Kasumi-1 (cell line): ENCODE measurements at places on chromosomes 4 and X.

DNA sequence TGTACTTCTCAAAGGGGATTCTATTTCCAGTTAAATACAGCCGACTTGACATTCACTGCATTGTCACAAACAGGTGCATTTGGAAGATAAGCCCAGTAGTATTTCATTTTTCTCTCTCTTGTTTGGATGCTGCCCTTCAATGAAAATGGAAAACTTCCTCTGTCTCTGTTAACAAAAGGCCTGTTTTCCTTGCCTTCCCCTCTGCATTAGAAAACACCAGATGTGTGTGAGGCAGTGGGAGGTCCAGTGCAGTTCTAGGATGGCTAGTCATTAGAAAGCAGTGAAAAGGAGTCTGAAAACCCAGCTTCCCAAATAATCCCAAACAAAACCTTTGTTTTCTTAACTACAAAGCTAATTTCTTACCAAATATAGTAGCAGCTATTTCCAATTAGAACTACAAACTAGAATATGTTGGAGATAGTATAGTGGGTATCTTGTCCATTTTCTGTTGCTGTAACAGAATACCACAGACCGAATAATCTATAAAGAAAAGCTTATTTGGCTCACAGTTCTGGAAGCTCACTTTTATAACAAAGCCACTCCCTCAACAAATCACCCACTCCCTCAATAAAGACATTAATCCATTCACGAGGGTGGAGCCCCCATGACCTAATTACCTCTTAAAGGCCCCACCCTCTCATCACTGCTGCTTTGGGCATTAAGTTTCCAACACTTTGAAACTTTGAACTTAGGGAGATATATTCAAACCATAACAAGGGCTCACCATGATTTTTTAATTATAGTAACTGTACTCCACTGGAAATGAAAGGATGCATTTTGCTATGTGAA, 452.1 kb upstream of the RPS6KA3 start:
- no peak for DNase-seq

DNA sequence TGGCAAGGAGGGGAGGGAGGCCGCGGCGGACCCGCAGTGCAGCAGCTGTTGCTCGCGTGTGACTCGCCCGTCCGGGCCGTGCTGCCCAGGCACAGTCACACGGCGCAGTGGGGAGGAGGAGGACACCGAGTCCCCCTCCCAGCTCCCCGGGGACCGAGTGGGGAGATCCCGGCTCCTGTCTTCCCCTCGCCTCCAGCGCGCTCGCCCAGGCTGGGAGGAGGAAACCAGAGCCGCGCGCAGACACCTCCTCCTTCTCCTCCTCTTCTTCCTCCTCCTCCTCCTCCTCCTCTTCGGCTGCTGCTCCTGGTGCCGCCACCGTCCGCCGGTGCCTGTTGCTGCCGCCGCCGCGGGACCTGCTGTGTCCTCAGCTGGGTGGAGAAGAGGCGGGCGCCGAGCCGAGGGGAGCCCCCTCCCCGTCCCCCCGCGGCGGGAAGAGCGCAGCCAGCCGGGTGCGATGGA, at the start of gene TBC1D1:
Gene TBC1D1, plus strand, starts transcription at position 284 of the 459 bp plus-strand sequence. CDS start 11,012 bp downstream, outside the sequence.
- DNase-seq = peak; percentile 18

GRCh38 chrX:151796576-151796975, 62.0 kb downstream of the CNGA2 start:
- DNase-seq = no peak

- DNase-seq = no peak
These were observed 329.1 kb downstream of the FBXW7 start for GRCh38 chr4:152206646-152207377.

GRCh38 chr4:3681191-3681590, 85.0 kb upstream of the ADRA2C start:
- DNase-seq = no peak

- DNase-seq = no peak
These were observed 182.3 kb downstream of the BANK1 start for GRCh38 chr4:101972791-101973190.

DNA sequence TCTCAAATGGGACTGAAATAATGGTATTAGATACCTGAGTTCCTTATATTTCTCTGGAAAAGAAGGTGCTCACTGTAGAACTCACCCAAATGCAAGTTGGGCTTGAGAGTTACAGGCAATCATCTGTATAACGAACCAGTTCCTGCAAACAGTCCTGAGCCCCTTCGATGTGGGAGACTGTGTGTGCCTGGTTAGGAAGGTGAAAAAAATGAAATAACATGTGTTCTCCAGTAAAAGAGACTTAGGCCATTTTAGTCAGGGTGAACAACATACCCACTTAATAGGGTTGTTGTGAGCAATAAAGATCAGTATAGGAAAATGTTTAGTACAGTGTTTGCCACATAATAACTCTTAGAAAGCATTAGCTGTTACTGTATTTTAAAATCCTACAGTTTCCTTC, 23.4 kb downstream of the STIM2 start:
- DNase-seq = no peak

DNA sequence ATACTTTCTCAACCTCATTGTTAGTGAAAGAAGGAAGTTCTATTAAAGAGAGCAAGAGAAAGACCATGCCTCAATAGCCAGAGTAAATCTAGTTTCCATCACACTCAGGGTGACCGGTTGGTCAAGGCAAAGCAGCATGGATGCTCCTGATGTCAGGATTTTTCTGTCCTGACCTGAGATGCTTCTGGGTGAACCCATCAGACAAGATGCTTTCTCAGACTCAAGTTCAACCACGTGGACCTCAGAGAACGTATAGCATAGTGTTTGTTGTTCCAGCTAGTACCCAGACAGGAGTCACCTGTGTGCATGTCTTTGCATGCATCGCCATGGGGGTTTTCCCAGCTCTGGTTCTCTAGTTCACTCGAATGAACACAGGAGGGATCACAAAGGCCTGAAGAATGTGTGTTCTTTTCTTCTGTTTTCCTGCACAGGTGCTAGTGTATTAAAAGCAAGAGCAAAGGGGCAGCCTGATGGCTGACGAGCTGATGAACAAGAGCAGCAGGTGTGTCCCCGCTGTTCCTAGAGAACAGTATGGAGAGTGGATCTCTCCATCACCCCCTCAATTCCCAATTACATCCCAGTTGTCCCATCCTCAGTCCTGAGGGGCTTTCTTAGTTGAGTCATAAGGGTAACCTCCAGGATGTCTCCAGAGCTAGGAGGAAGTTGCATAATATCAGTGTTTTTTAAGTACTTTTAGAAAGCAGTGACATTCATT, 110.5 kb upstream of the ENPP6 start:
- peak; percentile 18 for DNase-seq

GRCh38 chrX:118239178-118239870, 106.6 kb upstream of the WDR44 start:
- DNase-seq = no peak

DNA sequence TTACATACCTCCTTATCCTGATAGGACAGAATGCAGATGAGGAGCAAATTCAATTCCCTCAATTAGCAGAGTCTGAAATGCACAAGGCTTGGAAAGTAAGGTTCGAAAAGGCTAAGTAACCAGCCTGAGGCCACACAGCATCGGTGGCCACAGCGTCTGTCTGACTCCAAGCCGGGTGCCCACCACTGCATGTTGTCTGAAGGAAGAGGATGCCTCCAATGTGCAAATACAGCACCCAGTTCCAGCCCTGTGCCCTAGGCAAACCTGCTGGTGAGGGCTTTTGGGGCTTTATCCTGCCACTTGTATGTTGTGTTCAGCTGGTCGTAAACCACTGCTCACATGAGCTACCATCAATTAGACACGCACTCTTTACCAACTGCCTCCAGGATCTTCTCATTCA, 48.6 kb upstream of the PPP2R2C start:
- no peak for DNase-seq

GRCh38 chrX:25191403-25191802, 175.6 kb upstream of the ARX start:
- no peak for DNase-seq

- no peak for DNase-seq
These were observed 16.4 kb downstream of the OTC start for GRCh38 chrX:38368774-38369173.
